ENCODE measurements at places on chromosomes 1 and 21.
A peak's percentile ranks its signal among the peaks of the same experiment; 100 is the strongest.

GRCh38 chr21:38721055-38721454 lies 84.7 kb upstream of the ETS2 start:
- DNase-seq: no peak

DNA sequence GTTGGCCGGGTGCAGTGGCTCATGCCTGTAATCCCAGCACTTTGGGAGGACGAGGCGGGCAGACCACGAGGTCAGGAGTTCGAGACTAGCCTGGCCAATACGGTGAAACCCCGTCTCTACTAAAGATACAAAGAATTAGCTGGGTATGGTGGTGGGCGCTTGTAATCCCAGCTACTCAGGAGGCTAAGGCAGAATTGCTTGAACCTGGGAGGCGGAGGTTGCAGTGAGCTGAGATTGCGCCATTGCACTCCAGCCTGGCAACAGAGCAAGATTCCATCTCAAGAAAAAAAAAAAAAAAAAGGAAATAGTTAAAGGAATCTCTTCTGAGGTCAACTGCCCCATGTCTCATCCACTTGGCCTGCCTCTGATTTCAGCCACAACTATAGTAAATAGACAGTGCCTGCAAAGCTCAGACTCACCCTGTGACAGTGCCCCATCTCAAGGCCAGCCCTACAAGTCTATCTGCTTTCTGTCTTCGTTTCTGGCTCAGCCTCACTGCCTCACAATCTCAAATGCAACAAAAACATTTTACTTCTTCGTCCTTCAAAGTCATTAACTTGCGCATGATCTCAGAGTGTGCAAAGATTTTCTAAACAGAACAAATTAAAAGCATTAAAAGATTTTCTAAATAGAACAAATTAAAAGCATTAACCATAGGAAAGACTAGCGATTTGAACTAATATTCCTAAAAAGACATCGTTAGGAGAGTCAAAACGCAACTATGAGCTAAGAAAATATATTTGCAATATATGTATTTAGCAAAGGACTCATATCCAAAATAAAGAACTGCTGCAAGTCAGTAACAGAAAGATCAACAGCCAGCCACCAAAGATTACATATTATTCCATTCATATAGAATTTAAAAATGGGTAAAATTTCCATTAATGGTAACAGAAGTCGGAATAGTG lies 65.0 kb upstream of the PRDX6 start:
- no peak for DNase-seq

DNA sequence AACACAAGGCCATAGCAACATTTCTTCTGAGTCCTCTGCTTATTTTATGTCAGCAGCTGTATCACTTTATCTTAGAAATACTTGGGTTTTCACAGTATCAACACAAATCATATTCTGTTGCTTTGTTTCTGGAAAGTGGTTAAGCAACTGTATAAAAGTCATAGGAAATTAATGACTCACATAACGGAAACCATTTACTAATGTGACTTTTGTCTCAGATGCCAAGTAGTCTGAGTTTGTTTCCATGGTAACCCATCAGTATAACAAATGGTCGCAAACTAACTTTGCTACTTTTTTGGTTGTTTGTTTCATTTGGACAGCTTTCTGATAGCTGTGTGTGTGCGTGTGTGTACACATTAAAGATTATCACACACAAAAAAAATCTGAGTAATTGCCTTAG lies 31.1 kb downstream of the EEIG2 start:
- no peak for DNase-seq

- DNase-seq: no peak
Measured at GRCh38 chr1:221760911-221761310, 19.0 kb upstream of the DUSP10 start.

- DNase-seq: no peak
Measured at GRCh38 chr1:225882694-225883615, 775 bp upstream of the TMEM63A start.

- no peak for DNase-seq
Measured at GRCh38 chr1:203321273-203322052, 16.1 kb downstream of the BTG2 start.

DNA sequence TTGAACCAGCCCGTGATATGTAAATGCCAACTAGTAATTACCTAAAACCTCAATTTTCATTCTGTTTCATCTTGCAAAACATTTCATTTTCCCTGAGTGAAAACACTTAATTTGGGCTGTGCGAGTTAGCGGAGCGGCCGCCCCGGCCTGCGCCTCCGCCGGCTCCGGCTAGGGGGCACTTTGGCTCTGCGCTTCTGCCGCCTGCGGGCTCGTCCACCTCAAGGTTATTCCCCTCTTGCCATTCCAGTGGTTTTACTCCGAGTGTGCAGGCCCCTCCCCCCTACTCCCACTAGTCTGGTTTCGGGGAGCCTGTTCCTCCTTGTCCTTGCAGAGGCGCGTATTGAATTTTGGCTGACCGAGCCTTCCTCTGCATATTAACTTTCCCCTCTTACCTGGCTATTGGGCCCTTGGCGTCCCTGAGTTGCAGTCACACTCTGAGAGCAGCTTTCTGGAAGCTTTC lies 55.6 kb downstream of the PEX14 start:
- DNase-seq: peak; percentile 23

GRCh38 chr21:38223893-38224540 lies 32.8 kb upstream of the KCNJ15 start:
- DNase-seq: no peak

DNA sequence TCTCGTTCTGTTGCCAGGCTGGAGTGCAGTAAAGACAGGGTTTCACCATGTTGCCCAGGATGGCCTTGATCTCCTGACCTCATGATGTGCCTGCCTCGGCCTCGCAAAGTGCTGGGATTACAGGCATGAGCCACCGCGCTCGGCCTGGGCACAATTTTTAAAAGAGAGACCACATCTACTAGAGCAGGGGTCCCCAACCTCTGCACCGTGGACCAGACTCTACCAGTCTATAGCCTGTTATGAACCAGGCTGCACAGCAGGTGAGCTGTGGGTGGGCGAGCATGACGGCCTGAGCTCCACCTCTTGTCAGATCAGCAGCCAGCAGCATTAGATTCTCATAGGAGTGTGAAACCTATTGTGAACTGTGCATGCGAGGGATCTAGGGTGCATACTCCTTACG lies 20.8 kb downstream of the TNNT2 start:
- DNase-seq: no peak

GRCh38 chr1:19445417-19446342 lies 39.7 kb downstream of the CAPZB start:
- DNase-seq: no peak

GRCh38 chr1:116628448-116628847 lies 39.1 kb downstream of the IGSF3 start:
- no peak for DNase-seq

GRCh38 chr1:229479660-229480399 lies 28.3 kb downstream of the NUP133 start:
- DNase-seq: no peak

DNA sequence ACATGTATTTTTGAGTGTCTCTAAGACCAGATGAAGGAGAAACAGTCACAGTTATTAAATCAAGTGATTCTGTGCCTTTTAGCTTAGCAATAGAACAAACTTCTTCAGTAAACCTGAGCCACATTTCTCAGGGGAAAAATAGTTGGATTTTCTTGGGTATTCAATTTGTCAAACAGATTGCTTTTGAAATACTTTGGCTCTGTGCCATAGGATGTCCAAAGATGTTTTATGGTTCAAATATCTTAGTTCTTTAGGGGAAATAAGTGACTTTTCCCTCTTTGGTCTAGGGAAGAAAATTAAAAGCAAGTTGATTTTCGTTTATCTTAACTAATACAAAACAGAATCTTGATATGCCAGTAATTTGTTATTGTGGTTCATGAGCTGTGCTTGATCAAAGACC lies 125.9 kb downstream of the ATP5PO start:
- no peak for DNase-seq

DNA sequence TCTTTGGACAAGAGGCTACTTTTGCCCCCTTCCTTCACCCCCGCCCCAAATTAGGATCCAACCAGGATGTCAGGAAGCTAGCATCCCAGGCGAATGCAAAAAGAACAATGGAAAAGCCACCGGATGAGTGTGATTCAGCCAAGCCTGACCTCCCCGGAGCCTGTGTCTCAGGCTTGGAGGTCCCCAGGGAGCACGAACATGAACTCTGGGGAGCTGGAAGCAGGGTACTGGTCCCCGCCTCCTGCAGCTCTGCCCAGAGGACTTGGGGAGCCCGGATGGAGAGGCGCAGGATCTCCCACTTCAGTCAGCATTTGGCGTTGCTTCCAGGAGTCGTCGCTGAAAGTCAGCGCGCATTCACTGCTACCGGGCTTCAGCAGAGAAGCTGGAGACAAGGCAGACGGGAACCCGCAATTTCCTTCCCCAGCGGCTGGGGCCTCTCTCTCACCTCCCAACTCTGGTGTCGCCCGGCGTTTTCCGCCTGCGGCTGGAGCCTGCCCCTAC lies 1.8 kb upstream of the TBX15 start:
- no peak for DNase-seq

DNA sequence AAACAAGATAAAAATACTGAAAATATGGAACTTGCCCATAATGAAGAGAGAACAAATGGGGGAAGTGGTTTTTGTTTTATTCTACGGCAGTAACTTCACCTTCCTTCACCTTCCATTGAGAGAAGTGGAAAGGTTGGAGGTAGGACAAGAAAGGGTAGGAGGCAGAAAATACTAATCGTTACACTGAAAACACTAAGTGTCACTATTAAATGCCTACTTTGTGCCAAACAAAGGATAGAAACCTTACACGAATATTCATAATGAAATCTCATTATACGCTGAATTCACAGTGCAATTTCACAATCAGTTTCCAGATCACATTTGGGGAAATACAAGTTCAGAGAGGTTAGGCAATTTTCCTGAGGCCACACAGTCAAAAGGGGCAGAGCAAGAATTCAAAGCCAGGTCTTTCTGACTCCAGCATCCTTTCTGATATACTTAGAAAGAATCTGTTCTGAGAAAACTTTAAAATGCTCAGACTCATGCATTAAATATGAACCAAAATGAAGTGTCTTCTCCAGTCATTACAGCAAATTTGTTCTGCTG lies 3.0 kb downstream of the TIAM1 start:
- no peak for DNase-seq

DNA sequence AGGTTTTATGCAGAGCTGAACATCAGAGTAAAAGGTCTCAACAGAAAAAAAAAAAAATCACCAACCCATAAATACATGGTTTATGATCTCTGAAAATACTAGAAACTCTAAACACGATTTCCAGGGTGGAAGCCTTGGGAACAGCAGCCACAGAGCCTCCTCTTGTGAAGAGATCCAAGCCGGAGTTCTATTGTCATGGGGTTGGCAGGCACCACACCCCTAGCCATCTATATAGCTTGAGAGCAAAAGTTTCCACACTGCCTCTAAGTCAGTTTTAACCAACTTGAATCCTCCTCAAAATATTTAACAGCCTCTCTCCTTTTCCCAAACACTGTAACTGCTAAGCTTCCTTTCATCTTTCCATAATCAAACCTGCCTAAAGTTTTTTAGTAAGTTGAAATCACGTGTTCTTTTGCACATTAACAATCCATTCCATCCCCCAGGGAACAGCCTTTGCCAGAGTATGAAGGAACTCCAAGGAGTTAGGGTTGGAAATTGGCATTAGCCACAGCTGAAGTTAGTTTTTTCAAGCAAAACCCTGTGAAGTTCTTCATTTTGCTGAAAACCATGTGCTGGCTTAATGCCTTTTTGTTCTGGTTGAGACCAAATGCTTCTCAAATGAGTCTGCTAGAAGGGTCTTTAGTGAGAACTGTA lies 13.8 kb upstream of the SEC16B start:
- peak; percentile 18 for DNase-seq

DNA sequence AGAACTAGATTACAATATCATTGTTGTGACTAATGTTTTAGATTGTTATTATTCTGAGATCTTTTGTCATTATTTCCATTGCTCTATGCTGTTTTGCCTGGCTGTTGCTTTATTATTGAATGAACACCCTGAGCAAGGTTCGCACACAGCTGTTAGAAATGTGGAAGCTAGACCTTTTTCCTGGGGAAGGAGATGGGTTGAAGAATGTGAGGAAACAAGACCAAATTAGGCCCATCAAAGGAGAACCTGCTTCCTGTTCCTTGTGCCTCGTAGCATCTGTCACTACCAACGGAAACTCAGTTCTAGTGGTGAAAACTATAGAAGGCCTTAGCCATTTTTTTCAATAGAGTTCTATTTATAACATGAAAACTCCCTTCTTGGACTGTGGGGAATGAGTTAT lies 68.7 kb downstream of the RGL1 start:
- no peak for DNase-seq

GRCh38 chr1:15033264-15033663 lies 120.3 kb upstream of the TMEM51 start:
- DNase-seq: no peak

GRCh38 chr21:35606578-35606977 lies 453.7 kb downstream of the SETD4 start:
- DNase-seq: no peak

GRCh38 chr21:17446737-17447136 lies 66.1 kb upstream of the CXADR start:
- DNase-seq: no peak

- no peak for DNase-seq
Measured at GRCh38 chr1:219292999-219293398, 119.3 kb downstream of the LYPLAL1 start.

DNA sequence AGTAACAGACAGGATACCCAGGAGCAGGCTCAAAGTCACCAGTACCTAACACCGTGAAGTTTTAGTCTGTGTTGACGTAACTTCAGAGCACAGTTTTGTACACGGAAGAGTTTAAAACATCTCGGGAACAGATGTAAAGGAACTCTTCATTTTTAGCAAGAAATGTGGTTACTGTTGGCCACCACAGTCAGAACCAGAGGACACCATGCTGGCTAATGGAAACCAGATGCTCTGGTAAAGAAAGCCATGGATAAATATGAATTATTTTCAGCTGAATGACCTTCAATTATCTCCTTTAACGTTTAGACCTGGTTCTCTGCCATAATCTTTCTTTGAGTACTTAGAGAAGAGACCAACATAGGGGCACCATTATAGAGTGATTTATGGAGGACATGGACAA lies 115.9 kb downstream of the NTMT2 start:
- peak; percentile 52 for DNase-seq

GRCh38 chr1:21378705-21379494 lies 61.0 kb upstream of the NBPF3 start:
- no peak for DNase-seq

DNA sequence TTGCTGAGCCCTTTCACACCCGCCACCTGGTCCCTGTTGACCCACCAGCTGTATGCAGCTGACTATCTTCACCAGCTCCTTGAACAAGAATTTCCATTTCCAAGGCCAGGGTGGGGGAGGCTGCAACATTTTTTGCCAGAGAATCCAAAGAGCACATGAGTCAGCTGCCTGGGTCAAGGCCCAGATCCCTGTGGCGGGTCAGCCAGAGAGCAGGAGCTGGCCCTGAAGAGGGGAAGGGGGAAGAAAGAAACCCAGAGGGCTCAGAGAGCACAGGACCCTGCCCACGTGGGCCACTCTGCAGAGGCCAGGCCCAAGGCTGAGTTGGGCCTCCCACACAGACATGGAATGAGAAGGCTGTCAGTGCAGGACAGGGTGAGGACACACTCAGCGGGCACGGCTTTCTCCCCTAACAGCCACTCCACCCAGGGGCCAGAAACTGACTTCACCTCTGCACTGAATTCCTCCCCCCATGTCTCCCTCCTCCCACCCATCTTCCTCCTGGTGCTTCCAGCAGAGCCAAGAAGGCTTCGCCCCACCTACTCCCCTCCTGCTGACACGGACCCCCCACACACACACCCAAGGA lies 28.9 kb downstream of the S100A6 start:
- no peak for DNase-seq
